NCI-H1048 (cell line): ENCODE measurements at places on chromosomes 1 and 21.

DNA sequence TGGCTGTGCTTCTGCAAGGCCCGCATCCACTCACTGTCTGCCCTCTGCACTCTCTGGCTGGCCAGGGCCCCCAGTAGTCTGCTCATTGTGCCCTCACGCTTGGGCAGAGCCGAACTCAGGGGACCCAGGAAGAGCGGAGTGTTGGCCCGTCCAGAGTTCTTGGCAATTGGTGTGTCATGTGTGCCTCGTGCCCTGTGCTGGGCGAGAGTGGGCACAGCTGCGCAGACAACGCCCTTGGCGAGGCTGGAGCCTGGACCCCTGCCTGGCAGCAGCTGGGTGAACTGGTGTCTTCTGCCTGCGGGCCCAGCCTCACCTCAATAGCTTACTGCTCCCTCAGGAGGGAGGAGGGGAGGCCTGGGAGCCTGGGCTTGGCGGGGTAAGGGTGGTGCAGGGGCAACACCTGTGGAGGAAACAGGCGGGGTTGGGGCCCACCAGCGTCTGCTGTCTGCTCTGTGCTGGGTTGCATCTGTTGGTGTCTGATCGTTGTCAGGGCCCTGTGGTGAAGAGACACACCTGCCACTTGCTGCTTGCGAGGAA lies 2.1 kb downstream of the GUK1 start:
- no peak for DNase-seq

GRCh38 chr1:106964495-106964894 lies 92.0 kb upstream of the PRMT6 start:
- no peak for DNase-seq

DNA sequence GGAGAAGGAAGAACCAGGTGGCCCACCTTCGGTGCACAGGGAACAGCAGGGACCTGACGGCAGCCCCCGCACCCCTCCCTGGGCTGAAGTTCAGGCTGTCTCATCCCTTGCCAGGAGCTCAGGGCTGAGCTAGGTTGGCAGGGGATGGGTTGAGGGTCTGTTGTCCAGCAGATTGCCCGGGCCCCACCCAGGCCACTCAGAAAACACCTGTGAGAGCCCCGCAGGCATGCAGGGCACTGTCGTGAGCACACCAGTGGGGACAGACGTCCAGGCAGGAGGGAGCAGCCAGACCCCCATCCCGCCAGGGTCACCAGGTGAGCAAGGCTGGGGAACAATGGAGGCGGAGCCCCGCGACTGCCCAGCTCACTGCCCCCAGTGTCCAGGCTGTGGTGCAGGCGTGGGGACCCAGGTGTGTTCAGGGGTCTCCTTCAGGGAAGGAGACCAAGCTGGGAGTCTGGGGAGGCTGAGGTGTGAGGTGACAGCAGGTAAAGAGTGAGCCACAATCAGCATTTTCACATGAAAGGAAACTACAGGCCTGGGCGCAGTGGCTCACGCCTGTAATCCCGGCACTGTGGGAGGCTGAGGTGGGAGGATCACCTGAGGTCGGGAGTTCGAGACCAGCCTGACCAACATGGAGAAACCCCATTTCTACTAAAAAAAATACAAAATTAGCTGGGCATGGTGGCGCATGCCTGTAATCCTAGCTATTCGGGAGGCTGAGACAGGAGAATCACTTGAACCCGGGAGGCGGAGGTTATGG lies 9.4 kb upstream of the SAMD11 start:
- DNase-seq: no peak

GRCh38 chr21:28391938-28392849 lies 600.5 kb downstream of the LTN1 start:
- no peak for DNase-seq

DNA sequence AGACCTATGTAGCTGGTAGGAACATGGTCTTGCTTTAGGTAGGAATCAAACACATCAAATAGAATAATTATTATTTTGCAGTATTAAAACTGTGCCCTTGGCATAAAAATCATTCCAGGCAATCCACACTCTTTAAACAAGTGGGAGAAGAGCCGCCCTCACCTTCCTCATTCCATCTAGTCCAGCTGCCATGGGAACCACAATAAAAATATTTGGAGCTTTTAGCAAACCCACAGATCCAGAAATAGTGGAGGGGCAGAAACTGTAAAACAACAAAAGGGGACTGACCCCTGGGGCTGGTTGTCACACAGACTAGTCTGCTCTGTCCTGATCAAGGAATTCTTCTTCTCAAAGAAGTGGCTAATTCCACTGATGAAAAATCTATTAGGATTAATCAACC lies 61.6 kb downstream of the PTPRC start:
- DNase-seq: no peak

DNA sequence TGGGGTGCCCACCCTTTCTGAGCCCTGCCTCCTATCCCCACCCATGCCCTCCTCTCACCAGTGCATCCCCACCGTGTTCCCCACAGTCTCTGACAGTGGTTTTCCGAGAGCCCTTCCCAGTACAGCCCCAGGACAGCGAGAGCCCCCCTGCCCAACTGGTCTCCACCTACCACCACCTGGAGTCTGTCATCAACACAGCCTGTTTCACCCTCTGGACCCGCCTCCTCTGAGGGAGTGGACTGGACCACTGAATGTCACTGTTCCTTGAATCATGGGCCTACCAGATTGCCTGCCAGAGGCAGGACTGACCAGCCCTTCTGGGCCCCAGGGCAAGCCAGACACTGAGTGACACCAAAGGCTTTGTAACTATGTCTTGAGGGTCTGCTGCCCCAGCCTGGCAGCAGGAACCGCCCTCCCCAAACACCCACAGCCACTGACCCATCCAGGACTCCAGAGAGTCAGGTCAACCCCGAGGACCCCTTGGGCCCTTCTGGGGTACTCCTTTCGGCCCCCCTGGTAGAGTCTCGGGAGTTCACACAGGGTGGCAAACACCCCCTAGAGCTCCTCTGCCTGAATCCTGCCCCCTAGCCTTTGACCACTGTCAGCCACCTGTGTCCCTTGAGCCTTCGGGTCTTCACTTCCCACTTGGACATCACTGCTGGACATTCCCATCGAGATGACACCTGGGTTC lies 3.3 kb downstream of the HYI start:
- no peak for DNase-seq
